Bone marrow (tissue), 2 donors: ENCODE measurements at places on chromosomes 2 and 18.

- DNase-seq, result no peak
These were observed 121.6 kb downstream of the SPP2 start for GRCh38 chr2:234172066-234172465.

DNA sequence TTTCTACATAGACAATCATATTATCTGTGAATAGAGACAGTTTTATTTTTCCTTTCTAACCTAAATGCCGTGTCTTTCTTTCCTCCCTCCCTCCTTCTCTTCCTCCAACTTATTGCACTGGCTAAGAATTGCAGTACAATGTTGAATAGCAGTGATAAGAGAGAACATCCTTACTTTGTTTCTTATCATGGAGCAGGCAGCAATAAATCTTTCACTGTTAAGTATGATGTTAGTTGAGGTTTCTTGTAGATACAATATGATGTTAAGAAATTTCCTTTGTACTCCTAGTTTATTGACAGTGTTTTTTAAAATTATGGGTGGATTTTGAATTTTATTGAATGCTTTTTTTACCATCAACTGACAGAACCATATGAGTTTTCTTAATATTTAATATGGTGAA lies 6.0 kb downstream of the LYPD6B start:
- no peak for DNase-seq

- DNase-seq, result no peak
These were observed 3.6 kb downstream of the HOXD12 start for GRCh38 chr2:176103194-176103593.

- DNase-seq, result no peak
These were observed 34.9 kb upstream of the ADNP2 start for GRCh38 chr18:80074183-80074582.

DNA sequence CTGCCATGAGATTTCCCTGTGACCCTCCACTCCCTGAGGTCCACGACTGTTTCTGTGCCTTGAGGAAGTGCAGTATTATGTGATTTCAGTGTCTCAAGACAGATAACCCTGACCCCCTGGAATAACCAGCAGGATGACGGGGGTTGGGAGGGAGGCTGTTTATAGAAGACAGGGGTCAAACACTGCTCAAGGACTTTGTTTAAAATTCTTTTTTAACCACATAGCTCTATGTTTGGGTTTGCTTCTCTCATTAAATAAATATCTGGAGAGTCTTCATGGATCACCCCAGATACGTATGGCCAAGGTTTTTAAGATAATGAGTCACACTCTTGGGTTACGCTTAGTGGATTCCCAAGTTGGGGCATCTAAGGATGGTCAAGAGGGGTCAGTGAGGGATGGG lies 523.8 kb upstream of the TNP1 start:
- no peak for DNase-seq

- DNase-seq, result no peak
These were observed 1491.2 kb downstream of the LRP1B start for GRCh38 chr2:140639628-140640027.
